ENCODE measurements at places on chromosomes 11 and 22. TPM values are rescaled to one million over a fixed set of nuclear protein-coding genes. Genes with fewer than 3 reads are reported as not detected.

DNA sequence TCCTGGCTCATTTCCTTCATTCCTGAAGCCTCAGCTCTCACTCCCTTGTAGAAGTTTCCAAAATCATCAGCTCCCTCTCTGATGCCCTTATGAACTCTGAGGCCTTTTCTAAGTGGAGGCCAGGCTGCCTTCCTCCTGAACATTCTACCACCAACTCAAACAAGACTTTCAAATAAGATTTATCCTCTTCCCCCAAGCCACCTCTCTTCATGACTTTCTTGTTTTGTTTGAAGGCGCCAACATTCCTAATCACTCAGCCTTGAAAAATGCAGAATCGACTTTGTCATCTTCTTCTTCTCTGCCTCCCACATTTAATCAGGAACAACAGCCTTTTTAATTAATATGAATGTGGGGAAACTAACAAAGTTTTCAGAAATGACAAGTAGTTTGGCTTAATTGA, 927.9 kb downstream of the OPCML start:
- no peak for DNase-seq

CDC45 gene
- 16.8 TPM for polyA plus RNA-seq

HBG1 gene
- polyA plus RNA-seq = 5.0 TPM

DNA sequence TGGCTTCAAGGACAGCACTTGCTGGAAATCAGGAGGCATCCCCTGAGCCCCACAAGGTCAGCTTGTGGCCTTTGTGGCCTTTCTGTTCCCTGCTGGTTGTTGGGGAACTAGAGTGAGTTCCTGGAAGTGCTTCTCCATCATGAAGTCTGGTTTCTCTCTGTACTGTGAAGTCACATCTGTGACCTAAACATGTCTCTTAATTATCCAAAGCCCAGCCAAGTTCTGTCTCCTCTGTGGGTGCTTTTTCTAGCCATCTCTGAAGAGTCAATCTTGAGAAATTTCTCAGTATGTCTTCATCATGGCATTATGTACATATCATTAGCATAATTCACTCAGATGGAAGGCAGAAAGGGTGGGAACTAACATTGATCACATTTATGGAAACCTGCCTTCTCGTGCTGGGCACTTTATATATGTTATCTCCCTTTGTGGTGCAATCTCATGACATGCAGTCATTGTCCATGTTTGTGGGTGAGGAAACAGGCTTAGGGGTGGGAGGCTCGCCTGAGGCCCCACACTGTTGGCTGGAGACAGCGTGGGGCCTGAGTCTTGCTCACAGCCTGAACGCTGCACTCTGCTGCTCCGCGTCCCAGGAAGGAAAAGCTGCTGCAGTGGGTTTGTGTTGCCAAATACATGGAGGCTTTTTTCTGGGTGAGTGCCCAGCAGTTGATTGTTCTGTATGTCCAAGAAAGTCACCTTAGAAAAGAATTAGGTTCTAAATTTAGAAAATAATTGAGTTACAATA, 24.6 kb downstream of the IGHMBP2 start:
- DNase-seq = peak; percentile 16

DNA sequence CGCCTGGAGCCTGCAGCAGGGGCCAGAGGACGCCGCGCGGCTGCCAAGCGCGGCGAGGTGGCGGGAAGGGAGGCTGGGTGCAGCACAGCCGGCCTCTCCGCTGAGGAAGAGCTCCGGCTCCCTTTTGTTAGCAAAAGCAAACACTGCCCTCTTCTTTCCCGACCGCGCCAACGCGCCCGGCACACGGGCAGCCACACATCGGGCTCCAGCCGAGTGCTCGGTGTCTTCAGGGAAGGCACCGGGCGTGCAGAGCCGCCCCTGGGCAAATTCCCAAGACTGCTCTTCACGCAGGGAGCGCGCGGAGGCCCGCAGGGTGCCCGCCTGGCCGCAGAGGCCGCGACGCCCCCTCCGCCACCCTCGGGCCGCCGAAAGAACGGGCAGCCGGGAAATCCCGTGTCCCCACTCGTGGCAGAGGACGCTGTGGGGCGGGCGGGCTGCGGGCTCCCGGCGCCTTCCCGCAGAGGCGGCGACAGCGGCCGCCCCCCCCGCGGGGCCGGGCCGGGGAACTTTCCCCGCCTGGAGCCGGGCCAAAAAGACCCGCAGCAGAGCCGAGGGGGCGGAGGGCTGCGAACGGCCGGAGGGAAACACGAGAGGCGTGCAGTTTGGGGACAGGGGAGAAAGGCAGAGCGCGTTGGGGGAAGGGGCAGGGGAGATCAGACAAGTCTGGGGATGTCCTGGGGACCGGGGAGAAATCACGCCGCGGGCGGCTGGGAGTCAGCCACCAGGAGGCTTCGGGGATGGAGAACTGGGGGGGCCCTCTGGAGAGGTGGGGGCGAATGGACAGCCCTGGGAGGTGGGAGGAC, 931 bp downstream of the CADM1 start:
- DNase-seq = peak; percentile 90

- no peak for DNase-seq
Measured at GRCh38 chr11:132471466-132471865, 1060.8 kb downstream of the OPCML start.

GRCh38 chr11:17416492-17416891, 28.0 kb upstream of the KCNJ11 start:
- no peak for DNase-seq

BEST1 gene
- polyA plus RNA-seq = 5.3 TPM

DNA sequence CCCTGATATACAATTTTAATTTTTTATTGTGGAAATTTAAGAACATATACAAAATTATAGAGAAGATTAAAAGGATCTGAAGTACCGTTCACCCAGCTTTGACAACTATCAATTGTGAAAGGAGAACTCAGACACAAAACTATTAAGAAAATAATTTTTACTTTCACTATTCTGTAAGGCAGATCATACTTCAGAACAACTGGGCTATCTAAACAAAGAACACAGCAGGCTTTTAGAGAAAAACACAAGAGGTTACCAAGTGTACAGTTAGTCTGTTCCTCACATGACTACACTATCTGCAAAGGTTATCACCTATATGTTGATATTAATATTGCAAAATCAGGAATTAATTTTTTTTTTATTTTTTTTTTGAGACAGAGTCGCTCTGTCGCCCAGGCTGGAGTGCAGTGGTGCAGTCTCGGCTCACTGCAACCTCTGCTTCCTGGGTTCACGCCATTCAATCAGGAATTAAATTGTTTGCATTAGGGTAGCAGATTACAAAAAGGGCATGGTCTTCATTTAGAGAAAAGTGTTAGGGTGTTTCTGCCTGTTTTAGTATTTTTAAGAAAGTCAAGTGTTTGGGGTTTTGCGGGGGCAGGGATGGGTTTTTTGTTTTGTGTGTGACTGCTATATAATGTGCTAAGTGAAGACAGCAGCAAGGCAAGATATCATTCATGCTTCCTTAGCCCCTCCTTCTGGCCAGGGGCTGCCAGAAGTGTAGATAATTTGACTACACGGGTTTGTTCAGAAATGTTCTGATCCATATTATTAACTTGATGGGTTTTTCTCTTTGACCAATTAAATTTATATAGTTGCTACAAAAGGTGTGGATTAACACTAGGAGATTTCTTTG, 27.6 kb upstream of the SIK2 start:
- no peak for DNase-seq

DNA sequence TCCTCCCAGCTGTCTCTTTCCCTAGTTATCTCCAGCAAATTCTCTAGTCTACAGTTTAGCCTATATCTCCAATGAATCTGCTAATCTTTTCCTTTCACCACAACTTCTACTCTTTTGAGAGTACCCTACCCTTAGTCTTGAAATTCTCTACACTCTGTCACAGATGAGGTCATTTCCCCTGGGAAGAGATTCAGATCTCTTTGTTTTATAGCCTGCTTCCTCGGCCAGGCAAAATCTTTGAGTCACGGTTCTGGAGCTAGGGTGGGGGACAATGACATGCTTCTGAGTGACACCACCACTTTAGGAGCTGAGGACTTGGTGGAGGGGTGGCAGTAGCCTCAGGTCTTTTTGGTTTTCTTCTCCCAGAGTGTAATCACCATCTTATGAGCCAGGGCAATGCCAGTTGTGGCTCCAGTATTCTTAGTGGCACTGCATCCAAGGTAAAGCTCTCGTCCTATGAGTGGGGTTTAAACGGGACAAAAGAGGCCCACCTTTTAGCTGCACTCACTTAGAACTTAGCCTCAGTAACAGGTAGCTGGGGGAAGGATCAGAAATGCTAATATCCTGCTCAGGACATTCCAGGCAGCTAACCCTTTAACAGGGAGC, 98.5 kb upstream of the RRM1 start:
- DNase-seq = no peak

DNA sequence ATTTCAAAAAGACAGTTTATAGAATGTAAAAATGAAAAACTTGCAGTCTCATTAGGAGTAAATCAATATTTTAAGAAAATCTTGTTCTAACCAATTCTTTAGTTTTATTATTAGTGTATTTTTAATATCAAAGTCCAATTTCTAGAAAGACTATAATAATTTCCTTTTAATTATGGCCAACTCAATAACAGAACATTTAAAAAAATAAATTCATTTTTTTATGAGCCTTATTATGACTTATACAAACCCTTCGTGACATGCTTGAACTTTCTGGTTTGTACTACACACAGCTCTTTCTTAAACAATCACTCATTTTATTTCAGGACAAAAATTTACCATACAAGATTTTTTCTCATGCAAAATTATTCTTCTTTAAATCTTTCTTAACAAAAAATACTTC, 11.7 kb upstream of the MRGPRE start:
- no peak for DNase-seq

DNA sequence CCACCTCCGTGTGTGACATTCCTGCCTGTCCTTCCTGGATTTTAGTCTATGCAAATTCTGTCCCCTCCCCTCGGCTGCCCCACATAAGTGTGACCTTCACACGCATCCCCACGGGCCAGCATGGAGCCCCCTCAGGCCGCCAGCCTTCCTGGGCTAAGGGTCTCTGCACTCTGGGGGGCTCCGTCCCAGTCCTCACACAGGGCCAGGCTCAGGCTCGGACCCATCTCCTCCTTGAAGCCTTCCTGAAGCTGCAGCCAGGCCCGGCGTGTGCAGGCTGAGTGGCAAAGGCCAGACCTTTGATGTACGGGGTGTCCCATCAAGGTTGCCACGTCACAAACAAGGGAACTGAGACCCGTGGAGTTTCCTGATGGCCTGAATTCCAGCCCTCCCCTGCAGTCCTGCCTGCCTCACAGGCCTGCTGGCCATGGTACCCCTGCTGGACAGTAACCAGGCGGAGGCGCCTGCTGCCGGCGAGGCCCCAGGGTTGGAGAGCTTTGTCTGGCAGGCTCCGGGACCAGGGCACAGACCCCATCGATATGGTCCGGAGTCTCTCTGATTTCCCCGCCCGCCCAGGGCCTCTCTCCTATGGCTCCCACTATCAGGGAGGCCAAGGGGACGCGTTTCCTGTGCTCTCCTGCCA, 791.7 kb downstream of the BRD1 start:
- DNase-seq = no peak

DNA sequence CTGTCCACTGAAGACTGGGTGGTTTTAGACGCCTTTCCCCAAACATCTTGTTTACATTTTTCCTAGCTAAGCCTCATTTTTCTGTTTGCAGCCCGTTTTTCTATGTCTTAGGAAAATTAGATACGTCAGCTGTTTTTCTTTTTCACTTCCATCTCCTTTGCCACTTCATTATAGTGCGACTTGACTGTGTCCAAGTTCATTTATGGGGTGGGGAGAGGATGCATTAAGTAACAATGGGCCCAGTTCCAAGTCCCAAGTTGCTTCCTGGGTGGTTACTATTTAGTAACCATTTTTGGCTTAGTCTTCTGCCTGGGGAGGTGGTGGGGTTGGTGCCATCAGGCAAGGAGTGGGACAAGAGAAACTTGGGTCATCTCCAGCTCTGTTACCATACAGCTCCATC, 83.0 kb downstream of the TRAF6 start:
- peak; percentile 85 for DNase-seq

DNA sequence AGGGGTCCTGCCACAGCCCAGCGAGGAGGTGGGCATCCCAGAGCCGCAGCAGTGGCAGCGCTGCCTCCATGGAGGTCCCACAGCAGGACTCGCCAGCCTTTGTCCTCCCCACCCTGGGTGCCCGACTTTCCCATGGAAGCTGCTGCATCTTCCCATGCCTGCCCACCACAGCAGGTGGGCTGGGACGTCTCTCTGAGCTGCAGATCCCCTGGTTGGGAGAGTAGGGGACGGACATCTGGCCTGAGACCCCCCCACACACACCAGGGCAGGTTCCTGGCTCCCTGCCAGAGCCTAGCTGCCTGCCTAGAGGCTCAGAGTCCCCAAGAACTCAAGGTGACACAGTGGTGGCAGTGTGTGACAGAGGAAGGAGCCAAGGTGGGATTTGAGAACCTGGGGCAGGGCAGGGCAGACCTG, 21.5 kb upstream of the PRR5 start:
- no peak for DNase-seq

DNA sequence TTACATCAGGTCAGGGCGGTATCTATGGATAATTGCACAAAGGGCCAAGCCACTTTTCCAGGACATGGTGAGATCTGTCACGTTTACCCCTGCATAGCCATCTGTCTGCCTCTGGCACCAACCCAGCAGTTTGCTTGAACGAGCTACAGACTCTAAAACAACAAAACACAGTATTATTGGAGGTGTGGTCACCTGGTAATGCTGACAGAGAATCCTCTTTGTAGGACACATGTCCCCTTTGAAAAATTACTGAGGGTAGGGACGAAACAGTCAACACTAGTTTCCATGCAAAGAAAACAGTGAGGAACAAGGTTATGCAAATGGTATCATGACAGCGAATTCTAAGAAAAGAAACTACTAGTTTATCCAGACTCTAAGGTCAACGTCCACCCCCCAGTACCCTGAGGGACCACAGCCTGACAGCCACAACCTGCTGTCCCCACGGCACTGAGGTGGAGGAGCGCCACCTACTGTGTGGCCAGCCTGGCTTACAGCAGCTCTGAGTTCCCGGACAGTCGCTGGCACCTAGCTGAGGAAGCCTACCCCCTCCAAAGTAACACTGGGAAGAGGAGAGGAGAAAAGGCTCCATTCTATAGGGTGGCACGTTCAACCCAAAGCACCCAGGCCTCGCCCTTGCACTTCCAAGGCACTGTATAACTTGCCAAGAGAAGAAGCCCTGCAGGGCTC, 117.4 kb upstream of the BID start:
- DNase-seq = no peak

MEI1 gene
- 3.5 TPM for polyA plus RNA-seq

RTN4RL2 gene
- polyA plus RNA-seq = 2.6 TPM

NCAPH2 gene
- 44.7 TPM for polyA plus RNA-seq

DNA sequence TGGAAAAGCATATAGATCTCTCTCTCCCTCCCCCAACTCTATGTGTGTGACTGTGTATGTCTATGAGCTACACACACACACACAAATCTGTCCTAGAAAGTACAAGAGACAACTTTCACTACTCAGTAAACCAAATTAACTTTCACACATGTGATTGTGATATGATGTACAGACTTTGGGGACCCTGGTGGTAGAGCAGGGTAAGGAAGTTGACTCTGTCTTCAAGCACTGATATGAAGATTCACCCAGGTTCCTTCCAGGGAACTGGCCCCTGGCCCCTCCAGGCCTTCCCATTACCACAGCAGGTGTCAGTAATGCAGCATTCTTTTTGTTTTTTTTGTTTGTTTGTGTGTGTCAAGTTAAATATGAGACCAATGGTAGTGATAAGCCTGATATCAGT, 66.1 kb upstream of the PTH start:
- DNase-seq = no peak

- DNase-seq = no peak
Measured at GRCh38 chr11:100484948-100485347, 202.1 kb upstream of the ARHGAP42 start.

OR9G4 gene
- not detected for polyA plus RNA-seq

SIRT3 gene
- 28.6 TPM for polyA plus RNA-seq

GRCh38 chr22:33272871-33273270, 214.7 kb upstream of the SYN3 start:
- no peak for DNase-seq

MRGPRX3 gene
- not detected for polyA plus RNA-seq

GRCh38 chr22:27494785-27495184, 306.8 kb downstream of the MN1 start:
- DNase-seq = no peak

VSIG10L2 gene
- polyA plus RNA-seq = 0.20 TPM

Data from left lung (tissue), 14 donors.